Smooth muscle cell of trachea (primary cell): ENCODE measurements at places on chromosomes 13 and 19. TPM values are rescaled to one million over a fixed set of nuclear protein-coding genes. Genes with fewer than 3 reads are reported as not detected.

Gene CGB8
- not detected in 2 replicates for total RNA-seq

Gene AP3D1
- total RNA-seq, result 116 and 169 TPM in 2 replicates

Gene KCNRG
- total RNA-seq, result 2.6 and 5.6 TPM in 2 replicates

Gene CEACAM16
- 0.17 TPM in 1 of 2 replicates, not detected in the other for total RNA-seq

Gene C1QTNF9B
- 0.33 and 0.44 TPM in 2 replicates for total RNA-seq

Gene ZNF534
- 0.17 TPM in 1 of 2 replicates, not detected in the other for total RNA-seq

Gene OR7A5
- not detected in 2 replicates for total RNA-seq

Gene FREM2
- not detected in 2 replicates for total RNA-seq

Gene SIGLEC5
- not detected in 2 replicates for total RNA-seq

Gene PGLYRP1
- not detected in 2 replicates for total RNA-seq

Gene SLC25A41
- under 0.01 TPM in 1 of 2 replicates, not detected in the other for total RNA-seq

Gene MAB21L1
- 2.6 and 4.7 TPM in 2 replicates for total RNA-seq

Gene BABAM1
- total RNA-seq, result 97.9 and 121 TPM in 2 replicates

Gene CEACAM5
- not detected in 2 replicates for total RNA-seq

Gene GAPDHS
- total RNA-seq, result 0.17 TPM in 1 of 2 replicates, not detected in the other

Gene KIR2DL3
- total RNA-seq, result not detected in 2 replicates

Gene FSD1
- total RNA-seq, result 12.9 and 19.2 TPM in 2 replicates

Gene F10
- 9.3 and 33.4 TPM in 2 replicates for total RNA-seq

Gene SIGLEC9
- not detected in 2 replicates for total RNA-seq

Gene PLK5
- 0.17 TPM in 1 of 2 replicates, not detected in the other for total RNA-seq
